ENCODE measurements at places on chromosomes 2 and 18.

DNA sequence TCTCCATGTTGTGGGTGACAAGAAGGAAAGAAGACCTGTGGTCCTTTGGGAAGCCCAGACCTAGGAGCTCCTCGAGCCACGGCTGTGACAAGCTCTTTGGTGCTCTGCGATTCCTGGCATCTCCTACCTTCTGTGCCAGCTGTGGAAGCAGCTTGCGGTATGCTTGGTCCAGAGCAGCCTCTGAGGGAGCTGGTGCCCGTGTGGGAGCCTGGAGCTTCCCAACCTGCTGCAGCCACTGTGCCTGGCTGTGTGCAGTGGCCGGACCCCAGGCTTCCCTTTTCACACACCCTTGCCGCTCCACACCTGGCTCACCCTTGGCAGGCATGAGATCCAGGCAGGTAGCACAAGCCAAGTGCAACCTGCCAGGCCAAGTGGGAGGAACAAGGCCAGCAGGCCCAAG lies 1328.6 kb upstream of the SLC39A10 start:
- no peak for DNase-seq

DNA sequence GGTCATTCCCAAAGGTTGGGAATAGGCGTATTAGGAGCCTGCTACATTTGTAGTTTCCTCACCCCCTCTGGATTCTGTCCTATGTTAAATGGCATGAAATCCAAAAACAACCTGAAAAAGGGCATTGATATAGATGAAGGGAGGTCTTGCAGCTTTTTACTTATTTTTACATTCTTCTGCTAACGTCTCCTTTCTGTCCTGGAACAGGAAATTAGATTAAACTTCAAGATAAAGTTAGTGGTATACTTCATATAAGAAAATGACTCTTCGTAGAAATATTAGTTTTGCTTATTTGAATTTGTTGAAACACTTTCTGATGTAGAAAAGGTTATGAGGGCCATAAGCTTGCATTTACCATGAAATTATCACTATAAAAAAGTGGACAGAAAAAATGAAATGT lies 694.5 kb downstream of the ADCYAP1 start:
- DNase-seq = no peak

DNA sequence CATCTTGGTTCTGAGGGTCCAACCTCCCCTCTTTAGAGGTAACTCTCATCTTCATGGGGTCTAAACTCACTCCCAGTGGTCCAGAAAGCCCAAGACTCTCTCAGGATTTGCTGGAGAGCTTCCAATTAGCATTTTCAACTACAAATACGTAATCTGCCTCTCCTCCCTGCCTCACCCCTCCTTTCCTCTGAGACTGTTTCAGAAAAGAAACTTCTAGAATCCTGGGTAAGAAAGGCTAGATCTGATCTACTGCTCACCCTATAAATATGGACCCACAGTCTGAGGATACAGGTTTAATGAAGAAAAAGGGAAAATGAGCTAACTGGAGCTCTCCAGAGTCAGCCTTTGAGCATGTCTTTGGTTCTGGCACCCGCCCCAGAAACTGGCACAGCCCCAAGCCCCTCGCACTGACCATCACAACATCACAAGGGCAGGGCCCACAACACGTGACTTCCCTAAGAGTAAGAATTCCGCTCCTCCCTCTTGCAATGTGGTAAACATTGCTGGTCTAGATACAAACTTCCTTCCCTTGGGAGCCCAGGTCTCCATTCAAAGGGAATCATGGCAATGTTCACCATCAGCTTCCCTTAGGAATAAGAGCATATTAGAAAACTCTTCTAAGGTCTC lies 21.7 kb upstream of the IHH start:
- DNase-seq = no peak

DNA sequence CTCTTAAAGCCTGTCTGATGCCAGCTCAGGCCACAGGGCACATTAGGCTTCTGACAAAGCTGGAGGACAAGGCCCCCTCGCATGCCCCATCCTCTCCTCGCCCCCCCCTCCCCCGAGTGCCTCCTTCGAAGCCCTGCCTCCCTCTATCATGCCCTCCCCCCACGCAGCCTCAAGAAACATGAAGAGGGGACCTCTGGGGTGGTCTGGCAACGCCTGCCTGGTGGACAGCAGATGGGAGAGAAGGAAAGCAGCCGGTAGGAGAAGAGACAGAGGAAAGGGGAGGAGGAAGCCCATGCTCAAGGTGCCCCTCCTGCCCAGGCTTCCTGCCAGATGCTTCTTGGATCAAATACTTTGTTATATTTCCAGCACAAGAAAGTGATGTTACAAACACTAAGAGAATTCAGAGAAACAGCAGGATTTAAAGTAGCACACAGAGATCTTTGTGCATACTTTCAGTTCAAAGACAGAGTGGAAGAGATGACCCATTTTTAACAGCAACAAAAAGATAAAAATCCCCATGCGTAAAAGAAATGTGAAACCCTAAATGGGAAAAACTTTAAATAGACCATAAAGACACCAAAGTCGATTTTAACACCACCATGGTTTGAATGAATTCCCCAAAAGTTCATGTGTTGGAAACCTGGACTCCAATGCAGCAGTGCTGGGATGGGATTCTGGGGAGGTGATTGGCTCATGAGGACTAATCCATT lies 19.0 kb downstream of the BOK start:
- no peak for DNase-seq

DNA sequence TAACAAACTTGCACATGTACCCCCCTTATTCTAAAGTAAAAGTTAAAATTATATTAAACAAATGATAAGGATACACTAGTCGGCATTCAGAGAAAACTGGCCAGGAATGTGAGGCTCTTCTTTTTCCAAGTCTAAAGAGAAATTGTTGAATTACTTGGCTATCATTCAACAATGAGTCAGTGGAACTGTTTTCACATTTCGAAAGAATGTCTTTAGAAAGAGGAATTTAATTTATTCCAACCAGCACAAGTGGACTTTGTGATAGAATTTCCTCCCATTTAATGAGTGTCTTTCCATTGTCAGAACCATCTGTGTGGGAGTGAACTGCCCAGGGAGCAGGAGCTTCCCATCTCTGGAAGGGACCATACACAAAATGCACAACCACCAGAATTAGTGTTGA lies 792.2 kb downstream of the EPHA4 start:
- DNase-seq = peak; percentile 38

DNA sequence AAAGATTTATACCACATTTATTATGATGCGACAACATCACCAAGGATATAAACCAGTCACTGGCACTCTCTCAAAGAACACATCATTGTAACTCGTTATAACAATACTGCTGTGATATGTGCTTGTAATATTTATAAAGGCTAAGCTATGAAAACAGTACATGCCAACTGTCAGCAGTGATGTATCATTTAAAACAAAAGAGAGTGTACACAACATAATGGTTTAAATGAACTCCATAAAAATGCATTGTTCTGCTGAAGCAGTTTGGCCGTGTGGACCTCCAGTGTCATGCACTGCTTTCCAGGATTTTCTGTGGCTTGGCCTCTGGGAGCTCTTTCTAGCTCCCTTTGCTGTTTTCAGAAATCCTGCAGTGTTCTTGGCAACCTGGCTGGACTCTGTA lies 215.6 kb downstream of the MTX2 start:
- DNase-seq = no peak

GRCh38 chr18:10488017-10488416 lies 33.6 kb downstream of the APCDD1 start:
- no peak for DNase-seq

DNA sequence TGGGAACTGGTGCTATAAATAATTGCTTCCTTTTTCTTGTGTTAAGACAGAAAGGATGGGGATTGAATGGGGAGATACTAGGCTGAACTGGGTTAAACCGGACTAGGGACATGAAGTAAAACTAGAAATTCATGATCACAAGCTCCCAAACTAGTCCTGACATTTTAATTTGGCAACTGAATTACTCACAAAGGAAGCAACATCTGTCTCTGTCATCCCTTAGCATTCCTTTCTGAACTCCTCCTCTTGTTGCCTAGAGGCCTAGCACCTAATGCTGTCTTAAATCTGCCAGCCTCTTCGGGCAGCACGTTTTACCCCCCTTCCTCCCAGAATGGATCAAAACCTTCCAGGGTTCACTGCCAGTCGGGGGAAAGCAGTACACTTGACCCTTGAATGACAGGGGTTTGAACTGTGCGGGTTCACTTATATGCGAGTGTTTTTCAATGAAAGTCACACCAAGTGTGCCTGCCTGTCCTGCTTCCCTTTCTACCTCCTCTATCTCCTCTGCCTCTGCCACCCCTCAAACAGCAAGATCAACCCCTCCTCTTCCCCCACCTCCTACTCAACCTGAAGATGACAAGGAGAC lies 8.2 kb downstream of the KCTD1 start:
- DNase-seq = peak; percentile 70

GRCh38 chr2:27884601-27885000 lies 5.6 kb downstream of the RBKS start:
- peak; percentile 47 for DNase-seq

GRCh38 chr2:158487419-158487818 lies 30.7 kb downstream of the PKP4 start:
- no peak for DNase-seq

DNA sequence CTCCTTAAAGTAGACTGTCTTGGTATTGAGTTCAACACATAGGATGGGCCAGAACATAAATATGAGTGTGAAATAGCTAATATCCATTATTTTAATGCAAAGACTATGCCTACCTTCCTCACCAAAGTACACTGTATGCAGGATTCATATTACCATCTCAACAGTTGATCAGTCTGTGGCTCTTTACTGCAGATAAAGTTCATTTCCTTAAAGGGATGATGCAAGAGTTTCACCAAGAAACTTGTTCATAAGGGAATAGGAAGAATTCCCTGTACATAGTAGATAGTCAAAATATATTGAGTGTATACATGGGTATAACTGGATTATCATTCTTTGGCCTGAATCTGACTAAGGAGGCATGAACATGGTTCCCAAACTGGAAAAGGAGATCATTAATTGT lies 35.0 kb downstream of the MARS2 start:
- no peak for DNase-seq

DNA sequence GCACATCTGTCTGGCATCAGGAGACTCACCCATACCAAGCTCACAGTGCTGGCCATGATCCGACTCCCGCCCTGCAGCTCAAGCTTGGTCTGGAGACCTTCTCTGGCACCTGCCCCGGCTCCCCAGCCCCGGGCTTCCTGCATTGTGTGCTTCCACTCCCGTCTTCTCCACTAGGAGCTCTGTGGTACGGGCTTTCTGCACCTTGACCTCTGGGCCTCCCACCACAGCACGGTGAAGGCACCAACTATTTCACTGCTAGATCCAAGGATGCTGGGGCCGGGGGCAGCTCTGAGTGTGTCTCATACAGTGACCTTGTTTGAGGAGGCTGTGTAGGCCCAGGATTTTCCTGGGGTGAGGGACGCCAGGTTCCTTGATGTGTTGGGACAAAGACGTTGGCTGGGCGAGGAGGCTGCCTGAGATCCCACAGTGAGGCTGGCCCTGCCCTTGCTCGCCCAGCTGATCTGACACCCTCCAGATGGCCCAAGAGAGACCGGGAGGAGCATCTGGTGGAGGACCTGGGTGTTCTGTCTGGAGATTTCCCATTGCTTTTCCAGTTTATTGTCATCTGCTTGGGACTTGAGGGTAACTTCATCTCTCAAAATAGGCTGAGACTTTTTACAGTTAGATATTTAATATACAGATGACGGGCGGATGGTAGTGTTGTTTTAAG lies 64.0 kb downstream of the HPCAL1 start:
- no peak for DNase-seq

DNA sequence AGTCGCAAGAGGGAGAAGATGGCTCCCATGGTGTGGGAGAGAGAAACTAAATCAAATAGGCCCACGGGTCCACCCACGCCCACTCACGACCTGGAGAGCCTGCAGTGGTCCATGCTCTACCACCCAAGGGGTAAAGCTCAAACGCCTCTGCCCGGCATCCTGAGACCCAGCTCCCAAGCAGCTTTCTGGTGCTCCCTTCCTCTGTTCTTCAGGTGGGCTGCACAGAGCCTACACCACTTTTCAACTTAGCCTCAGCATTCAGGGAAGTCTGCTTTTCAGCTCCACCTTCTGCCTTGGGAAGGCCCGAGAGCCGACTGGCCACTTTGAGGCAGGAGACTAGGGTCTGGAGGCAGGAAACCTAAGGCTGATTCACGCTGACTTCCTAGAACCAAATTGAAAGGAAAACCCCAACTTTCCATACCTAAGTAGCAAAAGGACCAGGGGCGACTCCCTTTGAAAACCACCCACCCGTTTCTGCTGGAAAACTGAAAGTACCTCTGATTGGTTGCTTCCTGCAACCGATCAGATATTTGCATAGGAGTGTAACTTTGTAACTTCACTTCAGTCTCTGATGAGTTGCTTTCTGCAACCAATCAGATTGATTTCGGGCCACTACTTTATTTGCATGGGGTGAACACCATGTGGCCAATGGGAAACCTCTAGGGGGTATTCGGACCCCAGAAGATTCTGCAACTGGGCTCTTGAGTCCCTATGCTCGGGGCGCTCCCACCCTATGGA lies 26.8 kb upstream of the SPATA3 start:
- no peak for DNase-seq

DNA sequence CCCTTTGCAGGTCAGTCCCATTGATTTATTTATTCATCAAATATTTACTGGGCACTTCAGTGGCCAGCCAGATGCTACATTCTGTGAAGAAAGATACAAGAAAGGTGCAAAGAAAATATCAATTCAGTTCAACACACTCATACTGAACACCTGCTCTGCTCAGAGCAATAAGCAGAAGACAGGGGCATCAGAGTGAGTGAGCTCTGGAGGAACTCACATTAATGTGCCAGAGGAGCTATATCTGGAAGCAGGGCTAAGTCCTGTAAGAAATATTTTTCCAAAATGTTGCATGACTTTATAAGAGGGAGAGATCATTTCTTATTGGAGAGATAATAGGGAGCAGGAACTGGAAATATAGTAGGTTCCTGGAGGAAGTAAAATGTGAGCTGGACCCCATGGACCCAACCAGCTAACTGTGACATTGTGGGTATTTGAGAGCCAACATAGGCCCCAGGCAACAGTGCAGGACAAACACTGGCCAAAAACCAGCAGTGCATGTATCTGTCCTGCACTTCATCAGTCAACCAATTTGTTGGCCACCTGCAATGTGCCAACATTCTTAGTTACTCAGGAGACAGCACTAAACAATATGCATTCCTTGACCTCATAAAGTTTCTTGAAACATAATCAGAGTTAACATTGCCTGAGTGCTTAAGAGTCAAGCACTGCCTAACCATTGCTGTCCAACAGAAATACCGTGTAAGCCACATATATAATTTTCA lies 102.7 kb upstream of the PTPRM start:
- DNase-seq = peak; percentile 17

- DNase-seq = no peak
These were observed 2.1 kb upstream of the SKA1 start for GRCh38 chr18:50372743-50373142.
